Liver (tissue), 10 donors: ENCODE measurements at places on chromosomes 1 and 21. TPM values are rescaled to one million over a fixed set of nuclear protein-coding genes. Genes with fewer than 3 reads are reported as not detected.

OR2T29 gene
- not detected for polyA plus RNA-seq

PIGR gene
- polyA plus RNA-seq, result 16.1 TPM

SPRR5 gene
- not detected for polyA plus RNA-seq

ASTN1 gene
- polyA plus RNA-seq, result 0.10 TPM

AUNIP gene
- polyA plus RNA-seq, result 0.56 TPM

CFAP107 gene
- not detected for polyA plus RNA-seq

TNFAIP8L2 gene
- polyA plus RNA-seq, result 3.8 TPM

KANK4 gene
- 1.1 TPM for polyA plus RNA-seq

BEND5 gene
- 0.21 TPM for polyA plus RNA-seq

VHLL gene
- not detected for polyA plus RNA-seq

ARMH1 gene
- 2.2 TPM for polyA plus RNA-seq

BRINP3 gene
- polyA plus RNA-seq, result not detected

PPFIA4 gene
- 0.22 TPM for polyA plus RNA-seq

NCF2 gene
- 1.2 TPM for polyA plus RNA-seq

STUM gene
- polyA plus RNA-seq, result 0.03 TPM

NBPF9 gene
- polyA plus RNA-seq, result 13.5 TPM

ESRRG gene
- 0.07 TPM for polyA plus RNA-seq

CNR2 gene
- polyA plus RNA-seq, result 0.10 TPM

RGS1 gene
- 6.6 TPM for polyA plus RNA-seq
